ENCODE measurements at places on chromosomes 5 and 9.

- no peak overlapping the region for H3K27ac ChIP-seq
- H3K4me3 ChIP-seq, result no peak overlapping the region
- peaks cover 6% of the 10 kb centered on the region for H3K27me3 ChIP-seq
- no peaks in the 10 kb centered on the region for H3K36me3 ChIP-seq
- no peaks in the 10 kb centered on the region for H3K4me1 ChIP-seq
These were observed 9.8 kb upstream of the GADD45G start for GRCh38 chr9:89594811-89595550.

DNA sequence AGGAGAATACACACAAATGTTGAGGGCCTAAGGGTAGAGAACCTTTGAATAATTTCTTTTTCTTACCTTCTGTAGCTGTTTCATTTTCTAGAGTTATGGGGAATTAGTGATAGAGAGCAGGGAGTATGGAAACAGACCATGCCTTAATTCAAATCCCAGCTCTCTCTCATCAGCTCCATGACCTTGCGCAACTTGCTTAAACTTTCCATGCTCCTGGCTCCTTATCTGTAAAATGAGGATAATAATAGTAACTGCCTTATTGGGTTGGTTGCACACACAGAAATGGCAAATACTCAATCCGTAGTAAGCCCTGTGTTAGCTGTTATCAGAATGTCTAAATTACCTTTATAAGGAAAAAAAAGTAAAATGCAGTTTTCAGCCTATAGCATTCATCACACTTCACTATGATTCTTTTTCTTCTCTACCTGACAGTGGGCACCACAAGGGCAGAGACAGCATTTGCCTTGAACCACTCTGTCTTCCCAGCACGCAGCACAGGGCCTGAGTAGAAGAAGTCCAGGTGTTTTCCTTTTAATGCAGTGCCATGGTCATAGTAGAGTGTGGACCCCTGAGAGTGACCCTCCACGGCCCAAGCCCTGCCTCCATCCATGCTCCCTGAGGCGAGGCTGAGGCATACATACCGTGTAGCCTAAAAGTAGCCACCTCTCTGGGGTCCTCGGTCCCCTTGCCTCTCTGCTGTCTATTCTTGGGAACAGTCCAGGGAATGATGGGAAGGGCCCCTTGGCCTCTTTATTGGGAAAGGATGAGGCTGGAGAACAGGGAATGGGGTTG is 17.4 kb downstream of the C5orf15 start:
- H3K4me3 ChIP-seq, result no peak overlapping the region
- H3K36me3 ChIP-seq, result peaks cover 6% of the 10 kb centered on the region
- no peak for DNase-seq
- peaks cover 4% of the 10 kb centered on the region for H3K4me1 ChIP-seq
- H3K27me3 ChIP-seq, result no peaks in the 10 kb centered on the region

GRCh38 chr9:105223544-105224140 is 20.8 kb upstream of the SLC44A1 start:
- H3K4me3 ChIP-seq, result no peak overlapping the region
- no peak for DNase-seq
- H3K27ac ChIP-seq, result no peak overlapping the region
- H3K36me3 ChIP-seq, result peaks cover 20% of the 10 kb centered on the region
- H3K4me1 ChIP-seq, result no peaks in the 10 kb centered on the region

DNA sequence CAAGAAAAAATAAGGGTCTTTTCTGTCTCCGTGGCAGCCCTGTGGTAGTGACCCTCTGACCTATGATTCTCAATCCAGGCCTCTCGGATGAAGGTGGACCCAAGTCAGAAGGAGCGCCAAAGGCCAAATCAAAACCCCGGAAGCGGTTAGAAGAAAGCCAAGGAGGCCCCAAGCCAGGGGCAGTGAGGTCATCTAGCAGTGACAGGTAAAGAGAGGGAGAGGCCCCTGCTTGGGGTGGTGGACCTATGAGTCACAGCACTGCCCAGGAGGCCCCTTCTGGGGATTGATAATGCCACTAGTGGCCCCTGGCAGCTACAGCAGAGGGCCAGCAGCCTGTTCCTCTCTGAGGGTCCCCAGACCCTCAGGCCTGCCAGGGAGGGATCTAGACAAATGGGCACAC is 6.4 kb upstream of the SLC2A8 start:
- H3K27me3 ChIP-seq, result peaks cover 65% of the 10 kb centered on the region
- H3K4me1 ChIP-seq, result peaks cover 50% of the 10 kb centered on the region
- H3K4me3 ChIP-seq, result no peak overlapping the region
- peak; percentile 42 for DNase-seq
- no peaks in the 10 kb centered on the region for H3K36me3 ChIP-seq
- no peak overlapping the region for H3K27ac ChIP-seq

- no peaks in the 10 kb centered on the region for H3K36me3 ChIP-seq
- H3K27me3 ChIP-seq, result no peaks in the 10 kb centered on the region
- DNase-seq, result no peak
- H3K27ac ChIP-seq, result no peak overlapping the region
These were observed 175.8 kb upstream of the FBXL17 start for GRCh38 chr5:108557686-108558085.

DNA sequence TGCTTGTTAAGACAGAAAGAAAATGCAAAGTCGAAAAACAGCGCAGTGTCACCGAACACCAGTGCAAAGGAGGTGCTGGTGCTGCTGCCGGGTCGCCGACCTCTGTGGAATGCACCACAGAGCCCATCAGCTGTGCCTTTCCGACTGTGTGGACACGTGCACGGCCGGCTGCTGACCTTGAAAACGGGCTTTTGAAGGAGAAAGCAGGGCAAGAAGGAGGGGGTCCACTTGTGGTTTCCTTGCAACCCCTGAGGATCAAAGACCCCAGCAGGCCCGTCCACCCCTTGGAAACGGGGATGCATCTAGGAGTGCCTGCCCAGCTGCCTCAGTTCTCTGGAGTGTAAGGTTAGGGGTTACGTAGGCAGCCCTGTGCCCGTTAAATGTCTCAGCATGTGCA is 6.2 kb upstream of the OLFM1 start:
- DNase-seq, result no peak
- no peak overlapping the region for H3K27ac ChIP-seq
- no peaks in the 10 kb centered on the region for H3K36me3 ChIP-seq
- no peak overlapping the region for H3K4me3 ChIP-seq

DNA sequence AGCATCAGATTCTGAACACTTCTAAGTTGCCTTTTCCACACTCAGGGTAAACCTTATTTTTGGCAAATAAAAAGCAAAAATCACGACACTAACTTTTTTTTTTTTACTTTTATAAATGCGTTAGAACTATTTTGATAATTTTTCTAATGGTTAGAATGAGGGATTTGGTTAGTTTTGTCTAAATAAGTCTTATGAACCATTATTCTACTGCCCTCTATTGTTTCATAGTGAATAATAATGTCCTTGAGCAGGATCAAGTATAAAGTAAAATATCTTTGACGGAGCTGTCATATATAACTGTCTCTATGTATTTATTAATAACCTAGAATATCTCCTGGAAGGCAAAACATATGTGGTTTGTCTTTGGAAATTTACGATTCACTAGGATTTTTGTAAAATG is 631.8 kb downstream of the GABRG2 start:
- H3K4me1 ChIP-seq, result no peaks in the 10 kb centered on the region
- H3K27ac ChIP-seq, result no peak overlapping the region
- no peak for DNase-seq
- no peaks in the 10 kb centered on the region for H3K27me3 ChIP-seq
- no peak overlapping the region for H3K4me3 ChIP-seq

DNA sequence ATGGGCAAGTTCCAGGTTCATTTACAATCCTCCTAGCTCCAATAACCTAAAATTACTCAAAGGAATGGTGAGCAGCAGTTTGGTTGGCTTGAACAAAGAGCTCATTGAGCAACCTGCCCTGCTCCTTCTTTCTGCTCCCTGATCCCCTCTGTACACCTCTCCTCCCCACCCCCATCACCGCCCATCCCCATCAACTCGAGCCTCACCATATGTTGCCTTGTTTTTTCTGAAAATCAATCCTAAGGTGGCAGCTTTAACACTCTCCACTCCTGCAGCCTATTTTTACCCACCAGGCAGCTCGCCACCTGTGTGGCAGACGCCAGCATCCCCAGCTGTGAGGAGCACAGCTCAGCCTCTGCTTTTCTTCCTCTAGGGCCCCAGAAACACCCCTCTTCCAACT is 533.4 kb upstream of the BRINP1 start:
- no peak overlapping the region for H3K4me3 ChIP-seq
- H3K36me3 ChIP-seq, result no peaks in the 10 kb centered on the region
- no peaks in the 10 kb centered on the region for H3K4me1 ChIP-seq
- DNase-seq, result no peak
- H3K27me3 ChIP-seq, result peaks cover 6% of the 10 kb centered on the region

DNA sequence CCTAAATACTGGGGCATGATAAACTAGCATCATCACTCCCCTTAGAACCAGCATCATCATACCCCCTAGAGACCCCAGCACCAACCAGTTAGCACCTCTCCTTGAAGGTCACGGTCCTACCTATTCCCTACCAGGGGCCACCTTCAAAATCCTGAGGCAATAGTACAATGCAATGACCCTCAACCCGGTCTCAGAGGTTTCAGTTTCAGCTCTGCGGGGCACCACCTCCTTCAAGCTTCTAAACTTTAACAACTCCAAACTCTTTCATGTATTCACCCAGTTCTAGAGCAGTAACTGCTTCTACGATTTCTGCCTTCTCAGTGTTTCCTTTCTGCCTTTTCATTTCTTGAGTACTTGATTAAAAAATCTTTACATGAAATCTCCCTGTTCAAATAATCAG is 130.1 kb upstream of the EPB41L4A start:
- no peaks in the 10 kb centered on the region for H3K4me1 ChIP-seq
- H3K4me3 ChIP-seq, result no peak overlapping the region
- DNase-seq, result no peak
- H3K27ac ChIP-seq, result no peak overlapping the region

- no peaks in the 10 kb centered on the region for H3K4me1 ChIP-seq
- no peak for DNase-seq
- no peaks in the 10 kb centered on the region for H3K36me3 ChIP-seq
These were observed 33.0 kb downstream of the MACIR start for GRCh38 chr5:103291606-103292005.

- no peaks in the 10 kb centered on the region for H3K27me3 ChIP-seq
- H3K27ac ChIP-seq, result no peak overlapping the region
These were observed 135.1 kb upstream of the IRX2 start for GRCh38 chr5:2886531-2886930.

- H3K27ac ChIP-seq, result no peak overlapping the region
- no peak for DNase-seq
- no peak overlapping the region for H3K4me3 ChIP-seq
- H3K27me3 ChIP-seq, result peaks cover 12% of the 10 kb centered on the region
- no peaks in the 10 kb centered on the region for H3K4me1 ChIP-seq
These were observed 76.6 kb downstream of the ACTBL2 start for GRCh38 chr5:57405984-57406383.

DNA sequence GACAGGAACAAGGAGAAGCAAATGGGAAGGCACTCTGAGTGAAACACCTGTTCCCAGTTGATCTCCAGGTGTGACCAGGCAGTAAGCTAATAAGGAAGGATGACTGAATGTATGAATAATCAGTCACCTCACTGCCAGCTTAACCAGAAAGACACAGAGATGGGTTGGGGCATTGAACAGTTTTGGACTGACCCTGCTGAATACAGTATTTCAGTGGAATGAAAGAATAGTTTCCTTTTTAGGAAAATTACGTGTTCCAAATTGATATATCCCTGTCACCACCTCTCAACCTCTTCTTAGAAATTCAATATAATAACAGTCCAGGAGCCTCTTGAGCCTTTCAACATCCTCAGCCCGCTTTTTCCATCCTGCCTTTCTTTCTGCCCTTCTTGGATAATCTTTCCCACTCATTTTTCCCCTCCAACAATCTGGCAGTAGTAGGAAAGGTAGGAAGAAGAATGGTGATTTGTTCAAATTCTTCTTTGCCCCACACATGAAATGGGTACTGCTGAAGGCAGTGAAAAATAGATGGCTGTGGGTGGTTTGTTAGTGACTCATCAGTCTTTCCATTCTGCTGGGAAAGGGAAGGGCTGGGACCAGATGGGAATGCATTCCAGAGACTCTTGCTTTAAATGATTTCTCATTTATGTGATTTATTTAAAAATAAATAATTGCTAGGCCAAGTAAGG is 117.9 kb downstream of the ZSWIM6 start:
- no peak overlapping the region for H3K4me3 ChIP-seq
- no peaks in the 10 kb centered on the region for H3K27me3 ChIP-seq
- no peak overlapping the region for H3K27ac ChIP-seq
- no peaks in the 10 kb centered on the region for H3K4me1 ChIP-seq
- H3K36me3 ChIP-seq, result peaks cover 7% of the 10 kb centered on the region

- H3K27me3 ChIP-seq, result peaks cover 20% of the 10 kb centered on the region
- H3K4me1 ChIP-seq, result peaks cover 12% of the 10 kb centered on the region
- H3K36me3 ChIP-seq, result no peaks in the 10 kb centered on the region
- H3K4me3 ChIP-seq, result no peak overlapping the region
- no peak overlapping the region for H3K27ac ChIP-seq
- no peak for DNase-seq
These were observed 3.6 kb downstream of the FGF18 start for GRCh38 chr5:171422902-171423663.

DNA sequence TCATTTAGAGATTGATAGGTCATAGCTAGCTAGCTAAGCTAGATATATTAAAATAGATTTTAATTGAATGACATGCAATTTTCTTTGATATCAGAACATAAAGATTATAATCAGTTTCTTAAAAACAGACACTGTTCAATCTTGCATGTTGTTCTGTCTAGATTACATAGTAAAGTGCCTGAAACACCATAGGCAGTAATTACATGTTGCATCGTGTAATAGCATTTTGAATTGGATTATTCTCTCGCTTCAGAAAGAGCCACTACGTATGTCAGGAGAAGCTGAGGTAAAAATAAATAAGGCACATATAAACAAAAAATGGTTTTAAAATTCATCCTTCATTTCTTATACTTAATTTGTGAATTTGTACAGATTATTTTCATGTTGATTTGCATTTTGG is 148.0 kb upstream of the CDH12 start:
- H3K36me3 ChIP-seq, result no peaks in the 10 kb centered on the region
- no peak overlapping the region for H3K27ac ChIP-seq
- H3K27me3 ChIP-seq, result no peaks in the 10 kb centered on the region
- H3K4me3 ChIP-seq, result no peak overlapping the region
- no peak for DNase-seq

DNA sequence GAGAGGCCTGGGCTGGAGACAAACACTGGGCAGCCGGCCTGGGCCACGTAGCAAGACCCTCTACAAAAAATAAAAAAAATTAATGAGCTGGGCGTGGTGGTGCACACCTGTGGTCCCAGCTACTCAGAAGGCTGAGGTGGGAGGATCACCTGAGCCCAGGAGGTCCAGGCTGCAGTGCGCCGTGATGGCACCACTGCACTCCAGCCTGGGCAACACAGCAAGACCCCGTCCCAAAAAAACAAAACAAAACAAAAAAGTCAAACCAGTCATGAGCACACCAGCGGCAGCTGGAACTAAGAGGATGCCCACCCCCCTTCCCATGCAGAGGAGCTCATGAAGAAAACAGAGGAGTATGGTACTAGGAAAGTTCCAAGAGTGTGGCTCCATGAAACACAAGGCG is 2.2 kb upstream of the UBAC1 start:
- peaks cover 5% of the 10 kb centered on the region for H3K27me3 ChIP-seq
- H3K4me1 ChIP-seq, result peaks cover 49% of the 10 kb centered on the region
- DNase-seq, result no peak
- no peaks in the 10 kb centered on the region for H3K36me3 ChIP-seq

GRCh38 chr5:78056901-78057514 is 237.5 kb downstream of the AP3B1 start:
- H3K4me1 ChIP-seq, result no peaks in the 10 kb centered on the region
- H3K36me3 ChIP-seq, result no peaks in the 10 kb centered on the region
- no peaks in the 10 kb centered on the region for H3K27me3 ChIP-seq
- no peak overlapping the region for H3K27ac ChIP-seq
- DNase-seq, result no peak
- H3K4me3 ChIP-seq, result no peak overlapping the region
